ENCODE measurements at places on chromosomes 3 and 15. TPM values are rescaled to one million over a fixed set of nuclear protein-coding genes. Genes with fewer than 3 reads are reported as not detected.

The IVD gene
- total RNA-seq = 75.2 TPM

The SUCNR1 gene
- not detected for total RNA-seq

The GJD2 gene
- total RNA-seq = not detected

GRCh38 chr15:60572541-60573421, 93.8 kb upstream of the ICE2 start:
- peaks cover 66% of the 10 kb centered on the region for H3K4me1 ChIP-seq
- H3K4me3 ChIP-seq = no peak overlapping the region
- H3K36me3 ChIP-seq = peaks cover 17% of the 10 kb centered on the region
- H3K27me3 ChIP-seq = no peaks in the 10 kb centered on the region
- H3K27ac ChIP-seq = peak overlapping the region; percentile 41

GRCh38 chr15:32122013-32122412, 91.7 kb downstream of the CHRNA7 start:
- H3K27me3 ChIP-seq = no peaks in the 10 kb centered on the region
- H3K36me3 ChIP-seq = no peaks in the 10 kb centered on the region
- no peak overlapping the region for H3K4me3 ChIP-seq

- peaks cover 20% of the 10 kb centered on the region for H3K4me1 ChIP-seq
- no peaks in the 10 kb centered on the region for H3K36me3 ChIP-seq
- H3K27me3 ChIP-seq = peaks cover 35% of the 10 kb centered on the region
- no peak for DNase-seq
These were observed 79.5 kb upstream of the UMPS start for GRCh38 chr3:124650798-124651197.

GRCh38 chr3:169403855-169404519, 259.5 kb downstream of the MECOM start:
- no peak overlapping the region for H3K4me3 ChIP-seq
- peaks cover 8% of the 10 kb centered on the region for H3K27me3 ChIP-seq
- H3K36me3 ChIP-seq = no peaks in the 10 kb centered on the region
- H3K27ac ChIP-seq = no peak overlapping the region
- no peaks in the 10 kb centered on the region for H3K4me1 ChIP-seq

DNA sequence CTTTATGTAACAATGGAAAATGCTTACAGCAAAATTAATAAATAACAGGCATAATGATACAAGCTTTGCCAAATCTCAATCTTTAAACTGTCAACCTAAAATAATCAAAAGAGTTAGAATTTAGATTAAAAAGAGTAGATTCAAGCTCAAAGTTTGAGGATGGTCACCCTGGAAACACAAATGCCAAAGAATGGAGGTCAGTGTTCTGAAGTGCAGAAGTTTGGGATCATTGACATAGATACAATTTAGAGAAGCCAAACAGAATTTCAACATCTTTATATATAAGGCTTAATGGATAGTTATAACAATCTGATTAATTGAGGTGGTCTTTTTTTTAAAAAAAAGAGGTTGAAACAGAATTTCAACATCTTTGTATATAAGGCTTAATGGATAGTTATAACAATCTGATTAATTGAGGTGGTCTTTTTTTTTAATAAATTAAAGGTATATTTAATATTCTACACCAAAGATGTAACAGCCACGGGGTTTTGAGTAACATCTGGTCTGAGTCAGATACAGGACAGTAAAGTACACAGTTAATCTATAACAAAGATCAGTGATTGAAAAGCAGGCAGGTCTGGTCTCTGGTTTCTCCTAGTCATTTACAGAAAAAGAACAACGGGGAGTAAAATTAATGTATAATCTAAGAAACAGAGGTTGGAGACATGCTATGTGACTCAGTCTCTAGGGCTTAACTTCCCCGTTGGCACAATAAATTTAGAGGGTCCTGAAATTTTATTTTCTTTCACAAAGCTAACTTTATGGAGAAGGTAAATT, 490.7 kb downstream of the GBE1 start:
- no peak overlapping the region for H3K4me3 ChIP-seq
- no peaks in the 10 kb centered on the region for H3K27me3 ChIP-seq
- no peak for DNase-seq
- no peaks in the 10 kb centered on the region for H3K36me3 ChIP-seq
- no peak overlapping the region for H3K27ac ChIP-seq

DNA sequence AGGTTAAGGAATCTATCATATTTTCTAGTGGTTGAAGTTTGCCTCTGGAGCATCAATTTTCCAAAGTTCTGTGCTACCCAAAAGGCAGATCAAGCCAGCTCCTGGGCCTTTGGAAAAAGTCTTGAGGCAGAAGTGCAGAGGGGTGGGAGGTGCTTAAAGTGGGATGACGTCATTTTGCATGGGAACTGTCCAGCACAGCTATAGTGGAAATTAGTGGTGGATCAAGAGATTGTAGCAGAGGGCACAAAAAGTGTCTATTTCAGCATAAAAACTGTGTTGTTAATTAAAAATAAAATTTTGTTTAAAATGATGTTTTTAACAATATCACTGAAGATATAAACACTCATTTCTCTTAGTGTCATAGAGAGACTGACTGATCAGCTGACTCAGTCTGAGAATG, 221.9 kb downstream of the LRRN1 start:
- no peak overlapping the region for H3K4me3 ChIP-seq
- H3K36me3 ChIP-seq = no peaks in the 10 kb centered on the region
- no peak overlapping the region for H3K27ac ChIP-seq
- no peaks in the 10 kb centered on the region for H3K27me3 ChIP-seq
- no peak for DNase-seq

- no peaks in the 10 kb centered on the region for H3K4me1 ChIP-seq
- DNase-seq = no peak
- H3K27ac ChIP-seq = no peak within 1 kb of the TSS
- H3K4me3 ChIP-seq = no peak within 1 kb of the TSS
These were observed at the start of gene CSPG4 for GRCh38 chr15:75712668-75713337. CSPG4 (minus strand) TSS chr15:75712848; CDS start chr15:75712755, 93 bp downstream.

DNA sequence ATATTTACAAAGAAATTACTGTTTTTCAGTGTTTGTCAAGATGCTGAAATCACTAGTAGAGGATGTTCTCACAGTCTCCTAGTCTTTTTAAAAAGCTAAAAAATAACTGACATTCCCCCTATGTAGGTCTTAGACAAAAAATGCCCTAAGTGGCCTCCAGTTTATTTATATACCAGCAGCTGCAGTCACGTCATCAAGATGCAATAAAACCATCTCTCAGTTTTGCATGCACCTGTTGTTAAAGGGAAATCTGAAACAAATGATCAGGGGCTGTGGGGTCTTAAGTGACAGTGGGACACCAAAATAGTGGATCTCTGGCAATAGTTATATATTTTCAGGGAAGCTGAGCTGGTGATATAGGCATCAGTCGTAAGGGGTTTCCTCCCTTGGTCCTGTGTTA, 146.5 kb upstream of the ARPP21 start:
- H3K4me1 ChIP-seq = no peaks in the 10 kb centered on the region
- H3K27ac ChIP-seq = no peak overlapping the region
- H3K4me3 ChIP-seq = no peak overlapping the region
- H3K36me3 ChIP-seq = no peaks in the 10 kb centered on the region
- H3K27me3 ChIP-seq = no peaks in the 10 kb centered on the region
- DNase-seq = no peak

GRCh38 chr3:14039149-14039548, 85.5 kb downstream of the CHCHD4 start:
- H3K4me3 ChIP-seq = no peak overlapping the region
- H3K27ac ChIP-seq = no peak overlapping the region
- no peaks in the 10 kb centered on the region for H3K4me1 ChIP-seq
- no peak for DNase-seq

Data from activated T-helper 2 cell treated with anti-CD3 and anti-CD28 coated beads, Interferon-gamma antibody, Interleukin-2, Interleukin-4, amounts not matched to agents 10 μg/mL and 5 μg/mL and 100 μg/mL, durations not matched to agents 14 hours and 24 hours and 36 hours (primary cell).